Astrocyte of the cerebellum (primary cell): ENCODE measurements at places on chromosomes 7 and 10.

DNA sequence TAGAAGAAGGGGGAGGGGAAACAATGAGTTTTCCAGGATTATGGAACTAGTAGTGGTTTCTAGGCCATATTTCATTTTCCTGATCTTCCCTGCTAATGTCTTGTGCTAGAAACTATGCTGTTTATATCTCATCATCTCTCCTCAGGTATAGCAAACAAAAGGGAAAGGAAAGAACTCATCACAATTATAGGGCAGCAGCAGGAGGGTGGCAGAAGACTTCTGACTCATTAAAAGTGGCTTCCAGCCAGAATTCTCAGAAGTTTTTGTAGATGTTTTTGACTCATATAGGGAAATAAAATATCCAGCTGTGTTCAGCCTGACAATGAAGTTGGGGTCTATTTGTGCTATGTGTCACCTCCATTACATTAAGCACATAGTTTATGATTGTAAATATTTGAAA, 6.5 kb downstream of the AHR start:
- peak; percentile 85 for DNase-seq

- DNase-seq, result no peak
Measured at GRCh38 chr7:46189255-46189790, 268.3 kb upstream of the IGFBP3 start.

DNA sequence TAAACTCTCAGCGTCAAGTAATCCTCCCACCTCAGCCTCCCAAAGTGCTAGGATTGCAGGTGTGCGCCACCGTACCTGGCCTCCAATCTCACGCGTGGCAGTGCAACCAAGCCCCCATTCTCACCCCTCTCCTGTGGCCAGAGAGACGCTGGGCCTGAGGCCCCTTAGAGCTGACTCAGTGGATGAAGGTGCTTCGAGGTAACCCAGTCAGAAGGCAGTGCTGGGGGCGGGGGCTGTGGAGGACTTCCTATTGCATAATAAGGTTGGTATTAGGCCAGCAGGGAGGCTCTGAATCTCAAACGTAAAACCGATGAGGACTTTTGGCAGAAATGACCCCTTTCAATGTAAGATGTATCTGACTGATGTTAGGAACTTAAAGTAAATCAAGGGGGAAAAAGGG, 229.3 kb downstream of the USP6NL start:
- DNase-seq, result no peak

- no peak for DNase-seq
Measured at GRCh38 chr7:17404006-17404405, 105.6 kb downstream of the AHR start.

GRCh38 chr7:139936760-139937310, 107.8 kb downstream of the TBXAS1 start:
- DNase-seq, result peak; percentile 49

DNA sequence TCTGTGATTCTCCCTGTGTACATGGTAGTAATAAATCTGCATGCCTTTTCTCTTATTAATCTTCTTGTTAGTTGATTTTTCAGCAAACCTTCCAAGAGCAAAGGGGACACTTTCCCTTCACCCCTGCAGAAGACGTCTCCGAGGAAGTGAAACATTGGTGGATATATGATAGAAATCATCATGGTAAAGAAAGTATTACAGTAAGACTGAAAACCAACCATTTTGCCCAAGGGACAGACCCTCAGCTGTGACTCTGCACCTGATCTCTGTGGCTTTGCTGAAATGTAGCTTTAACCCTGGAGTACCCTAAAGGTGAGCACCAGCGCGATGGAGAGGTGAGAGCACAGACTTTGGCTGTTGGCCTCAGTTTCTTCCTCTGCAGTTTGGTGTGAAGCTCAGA, 32.8 kb upstream of the MYO3A start:
- DNase-seq, result no peak

GRCh38 chr7:110307776-110308175, 783.2 kb upstream of the LRRN3 start:
- no peak for DNase-seq

- DNase-seq, result no peak
Measured at GRCh38 chr7:74099031-74099430, 15.4 kb downstream of the LIMK1 start.

GRCh38 chr10:133123050-133123745, 35.5 kb downstream of the ADGRA1 start:
- no peak for DNase-seq
